ENCODE measurements at places on chromosomes 4 and X. TPM values are rescaled to one million over a fixed set of nuclear protein-coding genes. Genes with fewer than 3 reads are reported as not detected.

DNA sequence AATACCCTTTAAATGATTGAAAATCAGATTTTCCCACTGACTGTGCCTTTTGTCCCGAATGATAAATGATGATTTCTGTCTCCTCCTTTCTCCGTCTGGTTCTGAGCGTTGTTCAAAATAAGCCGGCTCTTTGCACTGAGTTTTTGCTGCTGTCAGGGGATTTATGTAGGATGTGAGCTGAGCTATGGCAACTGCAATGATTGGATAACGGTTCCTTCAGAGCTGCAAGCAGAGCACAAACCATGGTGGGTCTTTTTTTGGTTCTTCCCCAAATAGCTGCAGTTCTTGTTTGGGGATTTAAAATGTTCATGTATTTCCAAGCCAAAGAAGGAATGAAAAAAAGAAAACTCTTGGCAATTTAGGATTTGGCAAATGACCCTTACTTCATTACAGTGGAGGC is 124.5 kb upstream of the CASK start:
- no peak for DNase-seq

GRCh38 chr4:138685316-138685715 is 330.3 kb upstream of the NOCT start:
- no peak for DNase-seq

DNA sequence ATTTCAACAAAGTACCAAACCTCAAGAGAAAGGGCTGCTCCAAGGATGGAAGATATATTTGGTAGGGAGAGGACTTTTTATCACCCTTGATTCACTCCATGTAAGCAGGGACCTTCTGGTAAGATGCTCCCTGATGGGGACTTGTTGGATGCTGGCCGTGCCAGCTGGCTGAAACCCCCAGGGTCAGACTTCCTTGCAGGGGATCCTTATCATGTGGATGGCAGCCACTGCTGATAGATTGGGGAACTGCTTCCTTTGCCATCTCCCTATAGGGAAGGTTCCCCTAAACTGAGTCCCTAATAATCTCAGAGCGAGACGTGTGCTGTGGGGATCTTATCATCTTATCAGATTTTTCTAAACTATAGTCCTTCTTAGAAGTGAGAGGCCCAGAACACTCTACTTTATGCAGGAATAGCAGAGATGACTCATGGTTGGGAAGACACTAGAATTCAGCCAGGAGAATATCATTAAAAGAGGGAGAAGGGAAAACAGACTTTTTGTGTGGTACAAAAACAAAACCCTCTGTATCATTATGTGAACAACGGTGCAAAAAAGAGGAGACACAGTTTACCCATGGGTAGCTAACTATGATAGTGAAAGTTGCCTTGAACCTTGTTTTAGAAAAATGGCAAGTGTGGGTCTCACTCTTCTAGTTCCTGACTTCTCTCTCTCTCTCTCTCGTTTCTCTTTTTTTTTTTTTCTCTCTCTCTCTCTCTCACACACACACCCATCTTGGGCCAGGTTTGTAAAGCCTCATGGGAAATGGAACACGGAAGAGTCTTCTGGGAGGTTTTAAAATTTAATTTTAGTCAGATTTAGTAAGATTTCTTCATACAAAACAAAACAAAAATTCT is 16.1 kb downstream of the RHOH start:
- DNase-seq = no peak

GRCh38 chr4:107035819-107036583 is at the start of gene DKK2:
Gene DKK2 (minus strand): TSS chr4:107036313. CDS start chr4:107035591, 722 bp downstream.
- DNase-seq = peak; percentile 24

- no peak for DNase-seq
Observed at GRCh38 chr4:156547439-156547838, 424.2 kb downstream of the PDGFC start.

GRCh38 chr4:14652522-14652921 is 349.8 kb upstream of the CPEB2 start:
- DNase-seq = no peak

DNA sequence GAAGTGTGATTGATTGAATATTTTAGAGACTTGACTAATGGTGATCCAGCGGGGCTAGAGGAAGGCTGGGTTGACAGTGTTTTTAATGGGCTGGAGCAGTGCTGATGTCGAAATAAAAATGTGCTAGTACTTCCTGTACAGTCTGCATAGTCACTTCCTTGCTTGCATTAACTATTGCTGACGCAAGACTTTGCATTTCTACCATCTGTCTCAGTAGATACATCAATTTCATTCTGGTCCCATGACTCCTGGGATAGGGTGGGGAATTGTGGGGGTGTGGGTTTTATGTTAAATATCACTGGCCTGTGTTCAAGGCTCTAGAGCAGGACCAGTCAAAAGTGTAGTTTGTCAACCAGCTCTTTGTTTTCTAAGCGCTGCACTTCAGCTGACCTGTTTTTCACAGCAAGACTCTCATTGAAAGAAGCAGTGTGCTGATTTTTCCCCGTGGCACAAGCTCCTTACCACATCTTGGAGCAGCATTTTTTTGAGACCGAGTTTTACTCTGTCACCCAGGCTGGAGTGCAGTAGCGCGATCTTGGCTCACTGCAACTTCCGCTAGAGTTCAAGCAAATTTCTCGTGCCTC is 35.2 kb upstream of the PHEX start:
- no peak for DNase-seq

DNA sequence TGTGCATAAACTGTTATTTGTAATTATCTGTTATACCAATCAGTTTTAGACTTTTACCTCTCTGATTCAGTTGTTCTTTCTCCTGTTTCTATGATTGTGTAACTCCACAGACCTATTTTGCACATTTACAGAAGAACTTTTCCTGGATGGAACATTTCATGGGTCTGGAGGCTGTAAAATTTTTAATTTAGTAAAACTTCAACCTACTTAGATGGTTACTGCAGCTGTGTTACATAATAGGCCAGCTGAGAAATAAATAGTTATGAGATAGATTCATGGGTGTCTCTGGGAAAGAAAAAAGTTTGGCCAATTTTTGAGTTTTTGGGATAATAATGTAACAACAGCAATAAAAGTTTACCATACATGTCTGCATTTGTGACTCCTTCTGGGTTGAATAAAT is 253.5 kb downstream of the ARHGAP24 start:
- no peak for DNase-seq

GRCh38 chr4:169506903-169507302 is 105.5 kb downstream of the NEK1 start:
- no peak for DNase-seq

GRCh38 chrX:9560219-9560618 is 95.4 kb downstream of the TBL1X start:
- no peak for DNase-seq

GRCh38 chr4:48588230-48589097 is 98.4 kb downstream of the ZAR1 start:
- DNase-seq = no peak

DNA sequence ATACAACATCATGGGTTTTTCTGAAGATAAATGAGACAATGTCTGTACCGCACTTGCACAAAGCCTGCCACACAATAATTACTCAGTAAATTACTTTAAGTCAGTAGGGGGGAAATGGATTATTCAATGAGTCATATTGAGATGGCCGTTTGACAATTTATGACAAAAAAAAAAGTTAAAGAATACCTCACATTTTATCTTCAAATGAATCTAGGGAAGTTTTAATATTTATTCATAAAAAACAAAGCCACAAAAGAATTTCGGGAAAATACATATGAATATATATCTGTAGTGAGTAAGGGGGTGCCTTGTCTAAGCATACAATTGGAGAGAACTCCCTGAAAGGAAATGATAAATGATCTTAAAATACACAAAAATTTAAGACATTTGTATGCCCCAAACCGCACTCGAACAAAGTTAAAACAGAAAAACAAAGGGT is 197.0 kb upstream of the SLC7A11 start:
- DNase-seq = no peak

DNA sequence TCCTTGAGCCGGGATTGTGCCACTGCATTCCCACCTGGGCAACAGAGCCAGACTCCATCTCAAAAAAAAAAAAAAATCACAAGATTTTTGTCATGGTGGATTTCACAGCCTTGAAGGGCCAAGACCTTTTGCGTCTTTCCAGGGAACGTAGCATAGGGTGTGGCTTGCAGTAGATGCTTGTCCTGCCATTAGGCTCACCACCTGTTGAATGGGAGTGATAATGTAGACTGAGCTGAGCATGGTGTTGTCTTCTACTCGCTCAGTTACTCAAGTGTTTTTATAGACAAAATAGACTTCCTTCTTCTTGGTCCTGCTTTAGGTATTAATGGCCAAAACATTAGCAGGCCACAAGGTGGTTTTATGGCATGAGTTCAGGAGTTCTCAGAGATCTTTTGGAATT is 40.8 kb downstream of the JADE1 start:
- DNase-seq = no peak

GRCh38 chr4:46388857-46389256 is 1.1 kb downstream of the GABRA2 start:
- DNase-seq = no peak

DNA sequence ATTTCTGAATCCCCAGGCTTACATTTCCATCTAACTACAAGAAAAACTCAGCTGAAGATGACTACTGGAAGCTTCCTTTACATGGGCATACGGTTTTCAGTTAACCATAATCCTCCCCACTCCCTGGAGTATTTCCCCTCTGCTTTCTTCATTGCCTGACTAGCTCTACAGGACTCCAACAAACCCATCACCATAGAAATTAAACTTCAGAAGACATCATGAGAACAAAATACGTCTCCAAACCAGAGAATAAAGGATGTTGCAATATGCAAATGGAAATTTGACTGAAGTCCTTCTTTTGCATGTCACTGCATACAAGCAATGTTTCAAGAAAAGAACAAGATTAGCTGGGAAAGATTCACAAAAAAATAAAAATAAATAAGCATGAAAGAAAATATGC is 170.2 kb upstream of the PCDH18 start:
- DNase-seq = no peak

GRCh38 chrX:82041034-82041433 is 839.1 kb downstream of the SH3BGRL start:
- no peak for DNase-seq

DNA sequence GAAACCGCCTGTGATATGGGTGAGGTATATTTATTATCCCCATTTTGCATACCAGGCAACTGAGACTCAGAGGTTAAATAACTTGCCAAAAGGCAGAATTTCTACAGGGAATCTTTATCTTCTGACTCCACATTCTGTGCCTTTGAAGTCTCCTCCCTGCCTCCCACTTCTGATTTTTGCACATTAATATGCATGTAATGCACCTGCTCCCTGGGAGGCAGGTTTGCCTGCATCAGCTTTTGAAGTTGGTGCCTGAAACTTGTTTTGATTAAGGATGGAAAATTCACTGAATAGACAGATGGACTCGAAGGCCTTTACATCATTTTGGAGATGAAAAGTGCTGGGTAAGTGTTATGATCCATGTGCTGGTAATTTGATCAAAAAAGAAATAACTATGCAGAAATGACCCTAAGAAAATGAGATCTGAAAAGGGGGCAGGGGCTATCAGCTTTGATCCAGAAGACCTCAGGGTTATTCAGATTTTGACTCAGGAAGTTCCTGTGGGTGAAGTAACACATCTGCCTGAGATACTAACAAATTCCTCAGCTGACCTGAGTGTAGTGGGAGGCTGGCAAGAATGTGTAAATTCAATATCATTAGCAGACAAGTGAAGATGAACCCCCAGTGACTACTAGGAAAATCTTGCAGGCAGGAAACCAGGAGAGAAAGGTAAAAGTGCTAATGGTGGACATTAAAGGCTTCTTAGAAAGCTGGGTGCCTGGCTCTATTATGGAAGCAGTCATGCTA is 167.5 kb upstream of the BOD1L1 start:
- no peak for DNase-seq

DNA sequence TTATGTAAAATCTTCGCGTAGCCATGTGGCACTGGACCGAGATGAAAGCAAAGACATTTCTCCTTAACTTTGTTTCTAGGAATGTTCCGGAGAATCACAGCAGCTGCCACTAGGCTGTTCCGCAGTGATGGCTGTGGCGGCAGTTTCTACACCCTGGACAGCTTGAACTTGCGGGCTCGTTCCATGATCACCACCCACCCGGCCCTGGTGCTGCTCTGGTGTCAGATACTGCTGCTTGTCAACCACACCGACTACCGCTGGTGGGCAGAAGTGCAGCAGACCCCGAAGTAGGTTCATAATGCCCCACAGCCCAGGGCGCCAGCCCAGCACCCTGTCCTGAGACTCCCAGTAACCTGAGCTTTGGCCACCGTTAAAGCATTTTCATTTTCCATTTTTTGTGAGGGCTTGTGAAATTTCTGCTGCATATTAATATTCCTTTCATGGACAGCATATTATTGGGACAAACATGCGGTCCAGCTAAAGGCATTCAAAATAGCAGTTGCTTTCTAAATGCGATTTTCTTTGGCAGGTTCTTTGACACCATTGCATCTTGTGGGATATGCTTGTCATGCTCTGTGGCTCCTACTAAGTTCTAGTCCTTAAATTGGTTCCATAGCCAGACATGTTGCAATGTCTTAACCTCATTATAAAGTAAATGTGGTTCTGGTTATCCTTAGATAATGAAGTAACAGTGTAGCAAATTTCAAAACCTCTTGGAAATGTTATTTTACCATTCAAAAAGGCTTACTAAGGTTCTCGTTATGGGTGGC is 49.1 kb upstream of the MSANTD1 start:
- no peak for DNase-seq

GRCh38 chr4:180630012-180630665 is 1613.1 kb upstream of the TENM3 start:
- no peak for DNase-seq

GRCh38 chr4:86338989-86339388 is 20.9 kb downstream of the MAPK10 start:
- peak; percentile 14 for DNase-seq

- DNase-seq = no peak
Observed at GRCh38 chr4:165721815-165722214, 151.2 kb upstream of the TLL1 start.

GRCh38 chr4:6779667-6780565 is 2.6 kb upstream of the KIAA0232 start:
- DNase-seq = no peak

- no peak for DNase-seq
Observed at GRCh38 chr4:112421911-112422310, 94.1 kb downstream of the NEUROG2 start.

GRCh38 chr4:185215261-185215660 is 5.9 kb downstream of the SNX25 start:
- DNase-seq = no peak

RGS12 gene
- 15.1 TPM for total RNA-seq

STOX2 gene
- 17.5 TPM for total RNA-seq

UTP14A gene
- 8.6 TPM for total RNA-seq

SNCA gene
- 6.0 TPM for total RNA-seq

SORBS2 gene
- total RNA-seq = 776 TPM

SRPX gene
- total RNA-seq = 80.2 TPM

TMEM164 gene
- total RNA-seq = 29.7 TPM

ARHGEF9 gene
- total RNA-seq = 90.3 TPM

All from right cardiac atrium (tissue), 5 donors.